ENCODE measurements at places on chromosomes 3 and 15.

DNA sequence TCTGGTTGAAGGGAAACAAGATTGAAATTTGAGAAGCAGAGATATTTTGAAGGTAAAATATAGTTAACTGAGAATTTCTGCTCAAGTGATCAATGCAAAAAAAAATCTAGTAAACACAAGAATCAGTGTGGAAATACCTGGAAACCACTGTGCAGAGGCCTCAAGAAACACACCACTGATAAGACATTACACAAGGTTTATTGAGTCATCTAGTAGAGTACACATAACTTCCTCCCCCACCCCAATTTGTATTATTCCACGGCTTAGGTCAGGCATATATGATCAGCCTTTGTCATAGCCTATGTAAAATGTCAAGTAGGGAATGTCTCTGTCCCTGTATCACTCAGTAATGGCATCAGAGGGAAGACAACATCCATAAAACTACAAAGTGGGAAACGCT, 447.8 kb upstream of the BCHE start:
- no peak for DNase-seq

DNA sequence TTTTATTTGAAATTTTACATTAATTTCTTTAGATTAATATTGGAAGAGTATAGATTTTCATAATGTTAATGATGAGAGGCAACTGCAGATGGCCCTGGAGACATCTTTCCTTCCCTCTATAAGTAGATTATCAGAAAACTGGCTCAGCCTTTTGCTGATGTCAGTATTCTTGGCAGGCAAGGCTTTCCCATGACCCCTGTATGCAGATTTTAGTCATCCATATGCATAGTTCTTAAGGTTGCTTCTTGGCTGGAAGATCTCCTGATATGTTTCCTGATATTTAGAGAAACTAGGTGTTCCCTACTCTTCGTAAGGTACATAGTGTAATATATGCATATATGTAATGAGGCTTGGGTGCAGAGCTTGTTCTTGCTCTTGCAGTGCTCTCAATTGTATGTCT, 911.4 kb downstream of the EPHA3 start:
- no peak for DNase-seq

- DNase-seq: no peak
These were observed 484.6 kb downstream of the ROBO2 start for GRCh38 chr3:77524463-77524862.

DNA sequence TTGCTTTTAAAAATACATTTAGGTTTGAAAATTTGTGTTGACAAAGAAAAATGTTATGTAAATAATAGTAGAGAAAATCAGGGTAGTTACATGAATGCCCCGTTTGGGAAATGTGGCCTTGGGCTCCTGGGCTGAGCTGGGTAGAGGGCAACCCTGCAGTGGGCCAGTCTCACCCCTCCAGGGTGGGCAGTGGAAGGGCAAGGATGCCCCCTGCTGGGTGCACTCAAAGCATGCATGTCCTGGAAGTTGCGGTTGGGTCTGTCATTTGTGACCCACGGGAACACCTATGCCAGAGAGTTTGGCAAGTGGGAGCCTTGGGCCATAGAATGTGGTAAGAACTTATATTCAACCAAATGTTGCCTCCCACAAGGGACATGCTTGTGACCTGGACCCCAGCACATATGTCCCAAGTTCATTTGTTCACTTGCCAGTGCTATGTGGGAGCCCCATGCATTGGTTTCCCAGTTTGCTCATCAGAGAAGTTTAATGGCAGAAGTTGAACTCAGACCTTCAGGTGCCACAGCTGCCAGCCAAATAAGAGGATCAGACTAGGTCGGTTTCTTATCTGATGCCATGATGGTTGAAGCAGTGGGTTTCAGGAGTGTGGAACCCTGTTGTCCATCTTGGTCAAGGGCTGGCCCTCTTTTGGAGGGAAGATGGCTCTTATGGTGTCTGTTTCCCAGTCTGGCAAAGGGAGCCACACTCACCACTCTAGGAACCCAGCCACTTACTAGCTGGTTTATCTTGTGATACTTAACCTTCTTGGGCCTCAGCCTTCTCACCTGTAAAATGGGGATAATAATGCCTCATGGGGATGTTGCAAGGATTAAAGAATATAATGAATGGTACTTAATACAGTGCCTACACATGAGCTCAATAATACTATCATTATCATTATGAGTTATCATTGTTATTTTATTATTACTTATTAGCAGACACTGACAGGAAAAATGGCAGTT, 2.5 kb upstream of the PLCB2 start:
- peak; percentile 56 for DNase-seq

DNA sequence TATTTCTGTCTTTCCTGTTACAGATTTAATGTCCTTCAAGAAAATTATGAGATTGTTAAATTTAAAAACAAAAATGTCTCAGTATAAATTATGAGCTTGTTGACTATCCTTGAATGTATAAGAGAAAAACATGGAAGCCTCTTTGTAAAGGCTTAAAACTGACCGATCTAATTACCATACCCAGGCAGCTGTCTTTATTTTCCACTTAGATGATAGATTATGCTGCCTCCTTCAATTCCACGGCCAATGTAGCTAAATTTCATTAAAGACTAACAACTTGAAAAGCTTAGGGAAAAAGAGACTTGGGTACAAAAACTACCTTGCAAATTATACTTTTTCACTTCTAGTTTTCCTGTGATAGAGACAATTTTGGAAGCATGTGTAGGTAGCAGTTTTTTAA, 88.3 kb downstream of the ATP10A start:
- no peak for DNase-seq

GRCh38 chr3:49248840-49249227, 28.2 kb downstream of the C3orf62 start:
- DNase-seq: no peak
